ENCODE measurements at places on chromosomes 11 and 22.

- DNase-seq: no peak
Observed at GRCh38 chr11:116640641-116641402, 132.0 kb downstream of the BUD13 start.

DNA sequence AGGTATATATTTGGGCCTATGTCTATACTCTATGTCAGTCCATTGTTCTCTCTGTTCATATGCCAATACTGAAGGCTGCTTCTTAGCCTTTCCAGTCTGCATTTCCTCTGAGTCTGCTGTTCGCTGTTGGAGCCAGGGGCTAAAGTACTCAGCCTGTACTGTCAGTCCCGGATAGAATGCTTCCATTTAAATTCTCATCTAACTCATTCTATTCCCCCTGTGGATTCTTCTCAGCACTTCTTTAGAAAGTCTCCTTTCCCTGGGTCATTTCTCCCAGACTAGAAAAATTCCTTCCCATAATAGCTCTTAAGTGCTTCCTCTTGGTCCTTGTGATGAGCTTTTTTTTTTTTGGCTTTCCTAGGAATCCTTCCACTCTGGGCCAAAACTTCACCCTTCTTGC, 293.1 kb downstream of the KIRREL3 start:
- no peak for DNase-seq

DNA sequence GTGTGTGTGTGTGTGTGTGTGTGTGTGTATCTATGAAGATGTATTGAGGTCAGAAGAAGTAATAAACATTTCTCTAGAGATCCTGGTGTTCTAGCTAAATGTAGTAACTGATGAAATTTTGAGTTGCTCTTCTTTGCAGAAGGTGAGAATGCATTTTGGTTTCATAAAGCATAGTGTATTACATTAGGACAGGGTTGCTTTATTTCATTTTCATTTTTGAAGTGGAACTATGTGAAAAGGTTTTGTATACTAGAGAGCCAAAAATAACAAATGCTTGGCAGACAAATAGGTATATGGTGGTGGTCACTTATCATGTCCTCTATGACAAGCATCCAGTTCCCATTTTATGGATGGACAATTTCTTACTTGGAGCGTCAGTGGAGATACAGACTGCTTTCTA, 99.0 kb downstream of the CASP12 start:
- DNase-seq: no peak

GRCh38 chr11:27120211-27120610, 79.6 kb downstream of the BBOX1 start:
- no peak for DNase-seq

- no peak for DNase-seq
Observed at GRCh38 chr11:69401715-69402114, 79.7 kb upstream of the LINC01488 start.

DNA sequence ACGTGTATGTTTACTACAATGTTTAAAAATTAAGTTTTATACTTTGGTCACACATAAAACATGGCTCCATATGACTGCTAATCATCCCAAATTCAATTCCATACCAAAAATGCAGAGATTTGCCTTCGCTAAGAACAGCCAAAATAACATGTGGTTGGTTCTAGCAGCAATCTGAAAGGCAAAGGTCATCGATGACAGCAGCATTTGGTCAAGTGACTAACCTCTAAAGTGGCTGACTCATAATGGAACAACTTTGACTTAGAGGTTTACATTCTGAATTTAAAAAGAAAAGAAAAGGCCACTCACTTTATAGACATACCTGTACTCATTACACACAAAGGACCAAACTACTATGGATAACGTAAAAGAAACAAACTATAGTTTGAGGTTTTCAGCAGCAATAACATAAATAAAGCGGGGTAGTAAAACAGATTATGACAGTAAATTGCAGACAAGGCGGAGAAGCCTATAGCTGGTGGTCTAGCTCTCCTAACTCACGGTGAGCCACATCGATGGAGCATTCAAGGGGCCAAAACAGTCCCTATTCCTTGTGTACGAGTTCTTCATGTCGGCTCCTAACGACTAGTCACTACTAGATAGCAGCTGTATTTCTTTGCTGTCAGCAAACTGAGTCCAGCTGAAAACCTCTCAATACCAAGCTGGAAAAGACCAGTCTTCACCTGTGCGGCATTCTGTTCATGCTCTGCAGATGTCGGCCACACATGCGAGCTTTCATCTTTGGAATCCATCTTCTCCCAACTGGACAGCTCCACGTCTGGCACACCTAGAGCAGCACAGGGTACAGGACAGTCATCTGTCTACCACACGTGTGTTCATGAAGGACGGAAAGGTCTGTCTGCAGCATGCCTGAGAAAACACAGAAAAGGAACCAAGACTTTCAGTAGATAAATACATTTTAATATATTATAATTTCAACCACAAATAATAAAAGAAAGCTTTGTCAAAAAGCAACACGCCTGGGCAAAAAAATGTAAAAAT, 42.1 kb downstream of the PRDM10 start:
- DNase-seq: peak; percentile 31

DNA sequence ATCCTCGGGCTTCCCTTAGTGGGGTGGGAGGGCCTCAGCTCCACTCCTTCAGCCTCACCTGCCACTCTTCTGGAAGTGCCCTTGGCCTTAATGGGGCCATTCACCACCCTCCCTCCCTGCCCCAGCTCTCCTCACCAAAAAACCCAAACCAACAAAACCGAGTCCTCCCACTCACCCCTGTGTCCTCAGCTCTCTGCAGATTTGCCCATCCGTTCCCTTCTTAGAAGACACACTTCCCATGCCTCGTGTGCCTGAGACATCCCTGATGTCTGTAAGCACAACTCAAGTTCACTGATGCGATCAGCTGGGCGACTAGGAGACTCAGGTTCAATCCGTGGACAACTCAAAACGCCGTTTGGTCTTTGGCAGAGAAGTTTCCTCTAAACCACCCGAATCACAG, 839.2 kb downstream of the TBC1D22A start:
- no peak for DNase-seq

DNA sequence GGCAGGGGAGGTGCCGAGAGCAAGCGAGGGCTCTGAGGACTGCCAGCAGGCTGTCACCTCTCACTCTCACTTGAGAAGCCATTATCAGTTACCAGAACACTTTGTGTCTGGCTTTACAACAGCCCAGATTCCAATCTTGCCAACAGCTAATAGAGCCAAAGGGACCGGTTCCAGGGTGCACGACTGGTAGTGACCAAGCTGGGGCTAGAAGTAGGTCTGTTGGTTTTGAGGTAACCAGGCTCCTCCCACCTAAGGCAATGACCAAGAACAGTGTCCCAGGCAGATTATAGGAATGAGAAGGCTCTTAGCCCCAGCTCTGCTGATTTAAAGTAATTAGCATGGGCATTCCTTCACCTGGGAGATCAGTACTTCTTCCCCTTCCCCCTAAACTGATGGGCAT, 7.2 kb upstream of the IL10RA start:
- no peak for DNase-seq

GRCh38 chr22:48188231-48188721, 1425.8 kb downstream of the TBC1D22A start:
- DNase-seq: peak; percentile 8

DNA sequence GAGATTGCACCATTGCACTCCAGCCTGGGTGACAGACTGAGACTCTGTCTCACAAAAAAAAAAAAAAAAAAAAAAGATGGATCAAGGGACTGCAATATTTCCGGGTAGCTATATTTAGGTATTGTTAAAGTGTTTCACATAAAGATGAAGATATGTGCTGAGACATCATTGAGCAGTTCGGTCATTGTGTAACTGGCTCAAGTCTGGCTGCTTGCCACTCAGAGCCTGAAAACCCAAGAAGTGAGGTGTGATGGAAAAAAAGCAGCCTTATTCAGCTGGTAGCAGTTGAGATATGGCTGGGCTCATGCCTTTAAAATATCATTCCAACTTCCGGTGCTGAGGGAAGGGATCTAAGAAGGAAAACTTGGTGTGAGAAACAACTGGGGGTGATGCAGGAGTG, 46.9 kb downstream of the LUZP2 start:
- no peak for DNase-seq

DNA sequence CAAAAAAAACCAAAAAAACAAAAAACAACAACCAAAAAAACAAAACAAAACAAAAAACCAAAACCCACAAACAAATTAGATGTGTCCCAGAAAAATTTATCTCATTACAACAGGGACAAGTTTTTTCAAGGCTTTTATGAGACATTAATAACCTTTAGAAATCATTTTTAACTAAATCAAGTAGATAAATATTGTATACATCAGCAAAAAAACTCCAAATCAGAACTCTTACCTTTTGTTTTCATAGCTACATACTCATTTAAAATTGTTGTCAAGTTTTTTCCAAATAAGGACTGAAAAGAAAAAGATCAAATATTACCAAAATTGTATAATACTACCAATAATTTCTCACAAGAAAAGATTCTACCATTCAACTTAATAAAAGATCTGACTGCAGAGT, 28.7 kb downstream of the NPAT start:
- DNase-seq: no peak

- no peak for DNase-seq
Observed at GRCh38 chr11:57584341-57584740, 13.1 kb upstream of the SERPING1 start.

DNA sequence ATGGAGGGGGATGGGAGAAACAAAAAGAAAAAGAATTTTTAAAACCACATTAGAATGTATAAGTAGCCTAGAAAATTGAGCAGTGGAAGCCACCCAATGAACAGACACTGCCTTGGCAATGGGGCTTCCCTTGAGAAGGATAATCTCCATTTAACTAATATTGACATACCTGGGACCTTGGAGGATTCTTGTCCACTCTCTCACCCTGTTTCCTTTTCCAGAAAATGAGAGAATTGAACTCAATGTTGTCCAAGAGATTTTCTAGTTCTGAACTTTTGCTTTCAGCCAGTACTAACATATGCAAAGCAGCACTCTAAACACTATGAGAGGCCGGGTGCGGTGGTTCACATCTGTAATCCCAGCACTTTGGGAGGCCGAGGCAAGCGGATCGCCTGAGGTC, 524 bp downstream of the MS4A8 start:
- DNase-seq: no peak

DNA sequence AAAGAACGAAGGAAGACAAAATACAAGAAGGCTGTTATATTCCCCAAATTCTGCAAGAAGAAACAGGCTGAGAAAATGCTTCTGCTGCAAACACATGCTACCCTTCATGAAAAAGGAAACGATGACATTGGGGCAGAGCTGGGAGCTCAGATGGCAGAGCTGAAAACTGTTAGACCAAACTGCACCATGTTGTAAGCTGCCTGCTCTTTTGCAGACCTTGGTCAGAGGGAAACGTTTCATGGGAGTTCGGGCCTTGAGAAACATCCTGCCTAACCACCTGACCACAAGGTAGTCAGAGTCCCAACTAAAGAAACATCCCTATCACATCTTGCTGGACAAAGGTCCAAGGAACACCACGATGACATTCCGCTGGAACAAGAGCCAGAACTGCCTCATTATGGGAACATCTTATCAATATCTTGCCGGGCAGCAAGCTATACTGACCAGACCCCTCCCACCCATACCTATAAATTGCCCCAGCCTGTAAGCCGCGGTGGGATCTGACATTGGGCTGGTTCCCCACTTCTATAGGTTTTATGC, 110.7 kb upstream of the CTSC start:
- DNase-seq: no peak

DNA sequence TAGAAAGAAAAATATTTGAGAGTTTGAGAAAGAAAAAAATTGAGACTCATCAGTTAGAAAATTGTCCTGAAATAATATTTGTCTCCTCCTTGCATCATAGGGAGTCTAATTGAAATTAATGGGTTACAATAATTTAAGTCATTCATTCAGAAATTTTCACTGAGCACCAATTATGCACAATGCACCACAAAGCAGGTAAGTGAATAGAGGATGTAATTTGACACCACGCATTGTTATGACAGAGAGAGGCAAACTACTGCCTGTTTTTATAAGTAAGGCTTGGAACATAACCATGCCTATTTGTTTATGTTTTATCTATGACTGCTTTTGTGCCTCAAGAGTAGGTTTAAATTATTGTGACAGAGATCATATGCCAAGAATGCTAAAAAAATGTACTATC, 537.9 kb upstream of the FAT3 start:
- DNase-seq: no peak

DNA sequence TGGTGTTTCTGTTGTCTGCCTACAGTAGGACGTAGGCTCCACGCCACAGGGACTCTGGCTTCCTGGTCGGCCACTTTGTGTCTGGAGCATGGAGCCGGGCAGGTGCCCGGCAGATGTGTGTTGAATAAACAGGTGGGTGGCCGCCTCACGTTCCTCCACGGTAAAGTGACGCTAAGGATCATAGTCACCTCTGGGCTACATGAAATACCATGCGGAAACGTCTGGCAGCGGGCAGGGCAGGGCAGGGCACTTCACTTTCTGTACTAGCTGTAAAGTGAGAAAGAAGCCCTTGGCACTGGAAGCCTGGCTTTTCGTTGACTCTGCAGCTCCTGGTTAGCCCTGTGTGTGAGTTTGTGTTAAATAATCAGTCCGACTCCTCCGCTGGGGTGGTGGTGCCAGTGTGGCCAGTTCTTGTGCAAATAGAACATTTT, 52.4 kb downstream of the MCM5 start:
- DNase-seq: no peak

GRCh38 chr11:91984033-91984584, 240.5 kb upstream of the FAT3 start:
- DNase-seq: no peak

GRCh38 chr11:27227736-27228135, 135.3 kb downstream of the CCDC34 start:
- DNase-seq: no peak

- DNase-seq: no peak
Observed at GRCh38 chr22:43658823-43659222, 153.3 kb downstream of the EFCAB6 start.

GRCh38 chr22:20015187-20015625, 1.4 kb downstream of the ARVCF start:
- no peak for DNase-seq

DNA sequence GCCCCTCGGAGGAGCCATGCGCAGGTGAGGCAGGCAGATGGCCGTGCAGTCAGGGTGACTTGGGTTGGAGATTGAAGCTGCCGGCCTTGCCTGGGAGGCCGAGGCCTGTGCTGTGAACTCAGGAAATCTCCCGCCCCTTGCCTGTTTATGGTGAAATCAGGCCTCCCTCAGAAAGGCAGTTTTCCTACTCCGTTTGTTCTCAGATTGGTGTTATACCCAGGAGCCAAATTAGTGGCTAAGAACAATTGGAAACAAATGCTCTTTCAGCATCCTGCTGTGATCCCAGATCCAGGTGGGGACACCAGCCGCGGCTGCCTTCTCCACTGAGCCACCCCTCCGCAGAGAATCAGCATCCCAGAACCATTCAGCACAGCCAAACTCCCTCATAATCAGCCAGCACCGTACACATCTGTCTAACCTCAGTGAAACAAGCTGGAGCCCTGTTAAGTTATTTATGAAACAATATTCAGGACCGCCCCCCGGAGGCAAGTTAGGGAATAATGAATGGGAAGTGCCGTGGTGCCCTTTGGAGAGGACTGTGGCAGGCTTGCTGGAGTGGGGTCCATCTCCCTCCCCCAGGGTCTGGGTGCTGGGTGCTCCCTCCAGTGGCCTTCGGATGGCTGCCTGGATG, 60.0 kb downstream of the PKNOX2 start:
- peak; percentile 14 for DNase-seq
